ENCODE measurements at places on chromosomes 6 and 20.

DNA sequence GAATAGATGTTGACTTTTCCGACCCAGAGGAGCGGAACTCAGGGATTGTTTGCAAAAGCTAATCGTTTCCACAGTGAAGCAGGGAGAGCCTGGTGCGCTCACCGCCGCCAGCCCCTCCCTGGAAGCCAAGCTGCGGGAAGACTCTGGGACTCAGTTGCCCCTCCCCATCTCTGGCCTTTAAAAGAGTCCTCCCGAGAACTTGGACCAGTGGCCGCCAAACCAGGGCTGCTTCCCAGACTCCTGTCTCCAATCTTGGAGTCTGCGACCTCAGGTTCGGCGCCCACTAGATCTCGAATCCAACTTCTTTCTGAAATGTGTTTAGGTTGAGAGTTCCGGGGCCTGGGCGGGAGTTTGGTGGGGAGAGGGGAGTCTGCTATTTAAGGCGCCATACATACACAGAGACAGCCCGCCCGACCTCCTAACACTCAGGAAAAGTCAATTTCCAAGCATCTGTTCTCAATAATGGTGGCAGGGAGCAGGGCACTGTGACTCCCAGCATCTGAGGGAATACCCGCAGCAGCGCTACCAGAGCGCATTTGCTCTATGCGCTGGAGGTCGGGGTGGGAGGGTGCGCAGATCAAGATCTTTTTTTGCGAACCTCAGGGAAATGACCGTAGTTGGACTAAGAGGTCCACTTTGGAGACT, 800 bp upstream of the GRIK2 start:
- no peak for DNase-seq

GRCh38 chr6:12288211-12288618, 1.9 kb upstream of the EDN1 start:
- no peak for DNase-seq

GRCh38 chr20:51188941-51189340, 166.0 kb upstream of the KCNG1 start:
- no peak for DNase-seq

GRCh38 chr6:149334682-149335160, 17.2 kb downstream of the TAB2 start:
- DNase-seq, result no peak

Data from stimulated activated CD4-positive, alpha-beta T cell treated with anti-CD3 and anti-CD28 coated beads, TNF-alpha, amount 100 ng/mL, for 1 hour (primary cell).